HFFc6 (cell line): ENCODE measurements at places on chromosomes 12 and 14.

GRCh38 chr14:51304438-51304837, 64.4 kb downstream of the TMX1 start:
- DNase-seq, result peak; percentile 60

GRCh38 chr12:43315961-43316360, 236.0 kb downstream of the ADAMTS20 start:
- no peak for DNase-seq

- DNase-seq, result no peak
These were observed 28.4 kb upstream of the TOMM20L start for GRCh38 chr14:58367296-58367695.

- DNase-seq, result peak; percentile 41
These were observed 2.1 kb downstream of the CBX5 start for GRCh38 chr12:54277823-54278276.

- DNase-seq, result no peak
These were observed 13.4 kb downstream of the ACOT6 start for GRCh38 chr14:73625706-73626105.

DNA sequence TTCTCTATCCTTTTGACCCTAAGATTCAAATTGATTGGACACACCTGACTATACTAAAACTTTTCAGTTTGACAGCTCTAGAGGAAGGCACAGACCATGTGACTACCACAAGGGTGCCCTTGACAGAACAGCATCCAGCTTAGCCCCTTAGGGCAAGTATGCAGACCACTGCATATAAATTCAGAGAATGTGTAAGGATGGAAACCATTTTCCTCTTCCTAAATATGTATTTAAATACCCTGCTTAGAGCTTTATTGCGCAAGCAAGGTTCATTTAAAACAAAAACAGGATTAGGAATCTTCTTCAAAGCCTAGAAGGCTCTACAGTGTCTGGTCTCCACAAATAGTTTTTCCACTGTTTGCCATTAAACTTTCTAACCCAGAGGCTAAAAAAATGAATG, 202.8 kb downstream of the MED13L start:
- DNase-seq, result no peak

GRCh38 chr12:24366514-24366913, 417.0 kb upstream of the SOX5 start:
- no peak for DNase-seq

DNA sequence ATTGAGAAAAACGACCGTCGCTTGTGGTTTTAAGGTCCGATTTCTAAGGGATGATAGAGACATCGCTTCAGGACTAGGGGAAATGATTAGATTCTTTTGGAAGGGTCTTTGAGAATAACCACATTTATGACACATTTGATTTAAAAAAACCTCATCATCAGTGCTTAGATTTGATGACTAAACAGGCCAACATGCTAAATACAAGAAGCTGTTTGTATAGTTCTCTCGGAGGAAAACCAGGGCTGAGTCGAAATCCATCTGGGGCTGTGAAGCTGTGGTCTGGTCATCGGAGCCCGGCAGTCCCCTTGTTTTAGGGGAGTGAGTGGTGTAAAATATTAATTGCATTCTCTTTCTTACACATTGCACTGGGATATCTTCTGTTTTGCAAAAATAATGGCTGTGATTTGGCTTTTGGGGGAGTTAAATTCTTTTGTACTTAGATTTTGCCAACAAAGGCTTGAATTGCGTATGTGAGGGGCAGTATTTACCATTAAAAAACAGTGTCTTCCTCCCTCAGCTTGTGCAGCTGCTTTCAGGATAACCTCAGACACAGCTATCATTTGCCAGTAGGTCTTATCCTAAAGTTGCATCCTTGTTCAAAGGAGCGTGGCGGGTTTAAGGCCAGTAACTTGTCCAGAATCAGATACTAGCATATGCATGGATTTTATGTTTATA, 550 bp downstream of the GNG2 start:
- DNase-seq, result peak; percentile 16

DNA sequence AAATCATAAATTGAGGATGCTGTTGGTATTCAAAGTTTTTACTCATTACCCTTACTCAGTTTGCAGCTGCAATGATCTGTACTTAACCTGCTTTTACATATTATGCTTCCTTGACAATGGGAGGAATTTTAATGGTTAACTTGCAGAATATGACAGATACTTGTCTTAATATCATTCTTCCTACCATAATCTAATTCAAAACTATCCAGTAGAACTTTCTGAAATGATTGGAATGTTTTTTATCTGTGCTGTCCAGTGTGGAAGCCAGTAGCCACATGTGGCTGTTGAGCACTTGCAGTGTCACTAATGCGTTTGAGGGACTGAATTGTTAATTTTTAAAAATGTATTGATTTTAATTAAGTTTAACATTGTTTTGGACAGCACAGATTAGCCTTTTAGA, 23.5 kb downstream of the FGFR1OP2 start:
- no peak for DNase-seq

- DNase-seq, result no peak
These were observed 365.7 kb downstream of the ALG10 start for GRCh38 chr12:34387711-34388635.

GRCh38 chr14:53148671-53149070, 4.5 kb downstream of the DDHD1 start:
- DNase-seq, result no peak

DNA sequence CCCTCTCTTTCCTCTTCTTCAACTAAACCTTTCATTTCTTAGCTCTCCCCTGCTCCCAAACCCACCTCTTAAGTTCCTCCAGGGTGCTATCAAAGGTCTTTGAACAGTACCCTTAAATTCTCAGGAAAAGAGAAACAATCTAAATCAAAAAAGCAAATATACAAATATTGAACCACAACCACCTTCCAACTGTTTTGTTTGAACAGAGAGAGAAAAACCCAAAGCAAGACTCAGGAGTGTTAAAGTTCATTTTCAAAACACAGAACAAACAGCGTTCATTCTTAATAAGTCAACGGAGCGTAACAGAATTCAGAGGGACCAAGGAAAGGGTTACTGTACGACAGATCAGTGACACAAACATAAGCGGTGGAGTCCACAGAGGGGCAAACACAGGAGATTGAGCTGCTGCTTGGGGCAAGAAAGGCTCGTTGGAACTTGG, 73.3 kb downstream of the NDUFA12 start:
- DNase-seq, result no peak

GRCh38 chr12:128657378-128657777, 166.4 kb downstream of the SLC15A4 start:
- DNase-seq, result no peak

DNA sequence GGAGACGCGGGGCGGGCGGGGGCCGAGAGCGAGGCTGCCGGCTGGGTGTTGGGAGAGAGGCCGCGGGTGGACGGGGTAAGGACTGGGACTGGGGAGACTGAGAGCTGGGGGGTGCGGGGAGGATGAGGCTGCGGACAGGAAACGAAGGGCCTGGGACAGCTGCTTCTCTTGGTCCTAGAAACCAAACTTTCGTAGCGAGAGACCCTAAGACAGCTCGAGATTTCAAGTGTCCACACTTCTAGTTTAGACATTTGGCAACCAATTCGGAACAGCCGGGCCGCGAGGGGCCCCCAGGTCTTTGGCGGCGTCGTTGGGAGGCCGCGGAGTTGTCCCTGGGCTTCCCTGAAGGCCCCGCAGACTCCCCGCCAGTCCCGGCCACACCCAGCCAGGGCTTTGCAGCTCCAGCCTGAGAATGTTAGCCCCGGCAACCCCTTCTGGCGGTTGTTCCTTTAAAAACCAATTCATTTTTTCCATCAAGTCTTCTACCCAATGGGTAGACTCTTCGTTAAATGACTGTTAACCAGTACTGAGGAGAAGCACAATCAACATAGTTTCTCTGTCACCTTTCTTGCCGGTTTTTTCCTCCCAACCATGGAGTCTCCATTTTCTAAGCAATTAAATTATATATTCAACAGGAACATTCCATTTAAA, 11.5 kb downstream of the NKX2-1 start:
- DNase-seq, result no peak

DNA sequence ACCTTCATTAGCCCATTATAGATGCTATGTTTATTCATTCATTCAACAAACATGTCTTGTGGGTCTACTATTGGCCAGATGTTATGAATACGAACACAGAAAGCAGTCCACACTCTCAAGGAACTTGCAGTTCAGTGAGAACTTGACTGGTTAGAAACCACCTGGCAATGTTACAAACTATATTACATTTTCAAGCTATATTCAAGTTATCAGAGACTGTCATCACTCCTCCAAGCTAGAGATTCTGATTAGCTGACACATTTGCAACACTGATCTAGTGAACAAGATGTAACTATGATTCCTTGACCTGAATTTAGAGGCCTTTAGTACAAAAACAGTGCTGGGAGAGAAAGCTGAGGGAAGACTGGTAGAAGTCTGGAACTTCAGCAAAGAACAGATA, 170.7 kb upstream of the EEA1 start:
- no peak for DNase-seq

GRCh38 chr12:14256121-14256520, 109.4 kb upstream of the ATF7IP start:
- DNase-seq, result peak; percentile 36

DNA sequence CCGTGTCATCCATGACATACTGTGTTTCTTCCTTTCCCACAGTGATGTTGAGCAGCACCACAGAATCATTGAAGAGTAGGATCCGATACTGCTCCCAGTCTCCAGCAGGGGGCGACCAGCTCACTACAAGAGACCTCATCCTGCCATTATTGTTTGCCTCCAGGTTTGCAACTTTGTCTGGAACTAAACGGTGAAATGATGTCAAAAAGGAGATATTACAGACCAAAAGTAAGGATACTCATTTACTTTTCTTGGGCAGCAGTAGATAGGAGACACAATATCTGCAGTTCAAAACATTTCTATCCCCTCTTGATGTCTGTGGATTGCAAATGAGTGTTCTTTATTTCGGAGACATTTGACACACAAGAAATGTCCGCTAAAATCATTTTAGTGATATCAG, 47.2 kb downstream of the PTPRB start:
- DNase-seq, result peak; percentile 70

GRCh38 chr12:66241061-66242043, 52.3 kb downstream of the IRAK3 start:
- peak; percentile 52 for DNase-seq

DNA sequence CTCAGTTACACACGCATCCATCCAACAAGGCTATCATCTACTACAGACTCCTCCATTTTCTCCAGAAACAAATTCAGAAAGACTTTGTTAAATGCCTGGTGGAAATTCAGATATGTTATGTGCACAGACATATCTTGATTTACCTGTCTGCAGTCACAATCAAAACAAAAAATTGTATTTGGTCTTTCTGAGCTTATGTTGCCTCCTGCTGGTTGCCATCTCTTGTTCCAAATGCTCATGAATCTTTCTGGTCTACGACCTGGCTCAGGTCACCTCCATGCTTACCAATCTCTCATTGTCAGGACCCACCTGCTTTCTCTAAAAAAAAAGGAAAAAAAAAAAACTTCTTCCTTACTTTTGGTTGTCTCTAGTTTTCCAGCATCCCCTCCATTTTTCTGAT, 169.2 kb upstream of the PLXNC1 start:
- peak; percentile 35 for DNase-seq

DNA sequence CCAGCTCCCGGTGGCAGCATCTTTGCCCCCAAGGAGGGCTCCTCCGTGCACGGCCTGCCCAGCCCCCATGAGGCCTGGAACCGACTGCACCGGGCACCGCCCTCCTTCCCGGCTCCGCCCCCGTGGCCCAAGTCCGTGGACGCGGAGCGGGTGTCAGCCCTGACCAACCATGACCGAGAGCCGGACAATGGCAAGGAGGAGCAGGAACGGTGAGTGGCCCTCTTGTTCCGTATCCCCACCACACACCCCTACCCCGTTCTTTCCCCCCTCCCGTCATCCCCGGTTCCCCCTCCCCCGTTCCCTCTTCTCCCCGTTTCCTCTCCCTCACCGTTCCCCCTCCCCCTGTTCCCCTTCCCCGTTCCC, 28.3 kb downstream of the LRCOL1 start:
- peak; percentile 20 for DNase-seq

DNA sequence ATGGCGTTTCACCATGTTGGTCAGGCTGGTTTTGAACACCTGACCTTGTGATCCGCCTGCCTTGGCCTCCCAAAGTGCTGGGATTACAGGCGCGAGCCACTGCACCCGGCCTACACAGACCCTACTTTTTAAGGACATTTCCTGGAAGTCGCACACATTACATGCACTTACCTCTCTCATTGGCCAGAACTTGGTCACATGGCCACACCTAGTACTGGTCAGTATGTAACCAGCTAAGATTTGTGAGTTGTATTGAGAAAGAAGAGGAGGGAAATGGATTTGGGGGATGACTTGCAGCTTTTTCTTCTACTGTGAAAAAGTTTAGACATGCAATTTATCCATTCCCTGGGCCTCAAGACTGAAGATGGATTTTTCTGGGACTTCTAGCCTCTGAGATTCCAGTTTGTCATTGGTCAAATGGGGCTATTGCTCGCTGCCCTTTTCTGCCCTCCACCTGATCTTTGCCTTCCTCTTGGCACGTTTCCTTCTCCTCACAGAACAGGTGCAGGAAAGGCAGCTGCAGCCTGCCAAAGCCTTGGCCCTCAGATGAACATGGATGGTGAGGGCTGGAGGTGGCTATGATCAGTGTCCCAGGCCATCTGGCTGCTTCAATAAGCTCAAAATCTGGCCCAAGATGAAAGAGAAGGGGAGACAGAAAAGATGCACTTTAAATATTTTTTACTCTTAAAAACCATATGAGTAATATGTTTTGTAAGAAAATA, 7.1 kb upstream of the ZDHHC22 start:
- no peak for DNase-seq

DNA sequence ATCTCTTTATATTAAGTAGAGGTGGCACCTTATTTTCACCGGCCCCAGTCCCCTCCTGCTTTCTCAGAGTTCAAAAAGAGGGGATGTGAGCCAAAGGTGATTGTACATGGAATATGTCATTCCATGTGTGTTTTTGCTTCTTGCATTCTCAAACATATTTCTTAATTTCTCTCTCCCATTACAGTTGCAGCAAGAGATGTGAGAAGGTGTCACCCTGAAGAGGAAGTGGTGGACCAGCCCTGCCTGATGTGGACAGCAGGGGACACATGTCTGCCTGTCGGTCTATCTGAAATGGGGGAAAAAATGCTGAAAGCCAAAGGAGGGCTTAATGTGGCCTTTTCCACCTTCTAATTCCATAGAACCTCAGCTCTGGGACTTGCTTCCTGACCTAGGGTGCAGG, 1.9 kb upstream of the FOXN3 start:
- DNase-seq, result no peak

GRCh38 chr12:55700255-55701018, 7.3 kb downstream of the ITGA7 start:
- DNase-seq, result peak; percentile 38

DNA sequence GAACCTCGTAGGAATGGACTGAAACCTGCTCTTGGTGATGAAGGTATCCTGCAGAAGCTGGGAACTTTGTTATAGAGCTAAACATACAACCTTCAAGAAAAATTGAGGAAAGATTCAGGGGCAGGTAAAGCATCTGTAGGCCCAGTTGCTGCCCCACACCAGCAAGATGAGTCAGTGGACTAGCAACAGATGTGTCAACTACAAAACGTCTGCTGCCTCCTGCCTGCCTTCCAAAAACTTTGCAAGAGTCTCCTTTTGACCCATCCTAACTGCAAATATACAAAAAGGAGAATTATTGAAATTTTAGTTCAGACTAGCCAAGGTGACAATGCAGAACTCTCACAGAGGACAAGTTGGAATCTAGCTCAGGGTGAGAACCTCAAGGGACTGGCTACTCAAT, 60.9 kb upstream of the TMTC1 start:
- no peak for DNase-seq
